ENCODE measurements at places on chromosomes 6 and 20.

- no peak for DNase-seq
These were observed 21.2 kb upstream of the SNRPB2 start for GRCh38 chr20:16708602-16709001.

- DNase-seq, result no peak
These were observed 11.2 kb upstream of the SERPINB6 start for GRCh38 chr6:2982426-2983117.

DNA sequence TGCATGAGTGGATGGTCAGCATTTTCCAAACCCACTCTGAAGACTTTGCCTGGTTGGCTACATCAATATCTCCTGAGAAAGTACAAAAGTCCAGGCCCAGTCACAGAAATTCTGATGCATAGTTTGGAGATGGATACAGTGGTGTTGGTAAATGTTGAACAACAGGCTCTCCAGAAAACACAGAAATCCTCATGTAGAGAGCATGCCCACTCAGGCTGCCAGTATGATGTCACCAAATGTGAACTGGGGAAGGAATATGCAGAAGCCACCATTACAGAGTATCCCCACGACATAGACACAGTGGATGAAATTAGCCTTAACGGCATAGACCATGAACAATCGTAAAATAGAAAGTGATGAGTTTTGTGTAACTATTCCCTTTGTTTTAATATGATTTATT is 97.1 kb upstream of the NXT1 start:
- no peak for DNase-seq

- DNase-seq, result no peak
These were observed 196.2 kb downstream of the BTBD9 start for GRCh38 chr6:38443352-38444144.

- DNase-seq, result no peak
These were observed 12.6 kb downstream of the GLP1R start for GRCh38 chr6:39061182-39061581.

DNA sequence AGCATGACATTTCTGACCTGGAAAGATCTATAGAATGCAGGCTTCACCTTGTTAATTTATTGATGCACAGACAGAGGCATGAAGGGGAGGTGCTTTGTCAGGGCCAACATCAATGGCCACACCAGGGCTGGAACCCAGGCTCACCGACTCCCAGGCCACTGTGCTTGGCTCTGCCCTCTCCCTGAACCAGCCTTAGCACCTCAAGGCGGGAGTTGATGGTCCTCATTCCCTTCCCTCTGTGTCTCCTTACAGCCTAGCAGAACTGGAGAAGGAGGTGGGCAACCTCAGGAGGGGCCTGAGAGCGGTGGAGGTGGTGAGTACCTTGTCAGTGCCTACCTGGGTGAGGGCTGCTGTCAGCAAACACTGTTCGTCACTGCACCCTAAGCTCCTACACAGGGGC is 35.6 kb downstream of the MOCS1 start:
- DNase-seq, result no peak

DNA sequence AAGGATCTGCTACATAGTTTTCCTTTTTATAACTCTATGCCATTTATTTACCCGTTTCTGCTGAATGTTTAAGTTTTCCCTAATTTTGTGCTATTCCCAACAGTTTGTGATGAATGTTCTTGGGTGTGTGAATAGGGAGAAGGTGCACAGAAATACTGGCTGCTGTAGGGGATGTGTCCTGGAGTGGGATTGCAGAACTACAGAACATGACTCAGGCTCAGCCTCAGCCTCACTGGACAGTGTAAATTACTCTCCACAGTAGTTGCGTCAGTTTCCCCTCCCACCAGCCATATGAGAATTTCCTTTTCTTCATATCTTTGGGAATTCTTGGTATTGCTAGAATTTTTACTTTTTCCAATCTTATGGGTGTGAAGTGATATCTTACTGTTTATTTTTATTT is 57.0 kb downstream of the SLX4IP start:
- DNase-seq, result no peak

GRCh38 chr6:13453771-13454251 is 33.6 kb downstream of the GFOD1 start:
- DNase-seq, result no peak

DNA sequence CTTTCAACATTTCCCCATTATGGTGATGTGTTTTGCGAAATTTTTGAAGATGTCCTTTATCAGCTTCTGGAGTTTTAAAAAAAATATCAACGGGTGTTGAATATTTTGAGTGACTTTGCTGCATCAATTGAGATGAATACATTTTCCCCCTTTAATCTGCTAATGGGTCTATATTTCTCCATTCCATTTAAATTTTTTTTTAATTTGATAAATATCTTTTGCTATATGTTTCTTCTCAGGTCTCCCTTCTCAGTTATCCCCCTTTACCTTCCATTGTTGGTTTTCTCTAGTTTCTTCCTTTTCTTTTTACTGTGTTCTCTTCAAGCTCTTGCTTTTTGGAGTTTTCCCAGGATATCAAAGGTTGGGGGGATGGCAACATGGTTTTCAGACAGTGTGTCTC is 1.4 kb upstream of the KIFC1 start:
- no peak for DNase-seq

DNA sequence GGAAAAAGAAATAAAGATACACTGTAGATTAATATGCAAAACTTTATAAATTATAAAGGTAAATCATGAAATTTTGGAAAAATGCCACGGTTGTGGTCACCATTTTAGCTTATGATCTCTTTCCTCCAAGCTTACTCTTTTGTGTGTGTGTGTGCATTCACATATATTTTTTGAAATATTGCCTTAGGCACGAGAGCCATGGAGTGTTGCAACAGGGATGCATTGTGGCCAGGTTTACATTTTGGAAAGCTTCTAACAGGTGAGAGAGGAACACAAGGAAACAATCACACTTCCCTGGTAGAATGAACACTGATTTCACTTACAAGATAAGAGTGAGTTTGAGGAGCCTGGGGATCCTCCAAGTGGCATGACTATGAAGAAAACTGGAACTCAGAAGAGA is 214.5 kb upstream of the TENT5A start:
- no peak for DNase-seq

GRCh38 chr6:97282238-97282725 is 734 bp downstream of the MMS22L start:
- DNase-seq, result no peak

DNA sequence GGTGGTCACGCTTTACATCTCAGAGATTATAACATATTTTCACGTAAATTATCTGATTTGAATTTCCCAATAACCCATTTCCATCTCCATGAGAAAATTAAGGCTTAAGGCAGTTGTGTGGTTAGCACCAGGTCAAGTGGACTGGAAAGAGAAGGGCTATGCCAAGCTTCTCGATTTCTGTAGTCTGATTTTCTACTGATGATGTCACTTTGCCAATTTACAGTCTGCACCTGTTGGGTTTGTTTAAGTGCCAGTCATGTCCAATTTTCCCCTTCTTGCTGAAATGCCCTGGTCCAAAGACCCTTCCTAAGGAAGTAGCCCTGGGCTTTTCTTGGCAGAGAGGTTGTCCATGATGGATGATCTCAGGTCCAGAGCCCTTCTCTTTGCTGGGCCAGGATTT is 562.3 kb upstream of the BTBD3 start:
- DNase-seq, result no peak

GRCh38 chr6:150492941-150493340 is 106.7 kb upstream of the PLEKHG1 start:
- no peak for DNase-seq

DNA sequence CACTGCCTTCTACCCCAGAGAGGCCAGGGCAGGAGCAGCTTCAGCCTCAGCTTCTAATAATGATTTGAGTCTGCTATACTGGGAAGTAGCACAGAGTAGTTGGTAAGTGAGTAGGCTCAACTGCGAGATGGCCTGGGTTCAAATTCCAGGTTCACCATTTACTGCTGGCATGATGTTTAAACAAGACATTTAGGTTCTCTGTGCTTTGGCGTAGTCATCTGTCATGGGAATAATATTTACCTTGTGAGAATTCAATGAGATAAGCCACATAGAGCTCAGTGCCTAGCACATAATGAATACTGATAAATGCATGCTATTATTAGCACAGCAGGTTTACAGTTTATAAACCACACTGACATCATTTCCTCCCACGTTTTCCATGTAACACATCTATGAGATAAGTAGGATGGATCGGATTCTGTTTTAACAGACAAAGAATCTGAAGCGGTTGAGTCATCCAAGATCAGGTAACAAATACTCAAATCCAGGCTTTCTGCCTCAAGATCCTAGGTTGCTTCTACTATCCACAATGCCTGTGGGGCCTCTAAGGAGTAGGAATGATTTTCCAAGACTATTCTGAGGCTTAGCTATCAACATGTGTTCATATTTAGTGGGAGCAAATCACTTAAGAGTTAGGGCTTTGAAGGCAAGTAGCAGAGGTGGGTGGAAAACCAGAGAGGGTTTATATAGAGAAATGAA is 72.9 kb upstream of the DTNBP1 start:
- no peak for DNase-seq

DNA sequence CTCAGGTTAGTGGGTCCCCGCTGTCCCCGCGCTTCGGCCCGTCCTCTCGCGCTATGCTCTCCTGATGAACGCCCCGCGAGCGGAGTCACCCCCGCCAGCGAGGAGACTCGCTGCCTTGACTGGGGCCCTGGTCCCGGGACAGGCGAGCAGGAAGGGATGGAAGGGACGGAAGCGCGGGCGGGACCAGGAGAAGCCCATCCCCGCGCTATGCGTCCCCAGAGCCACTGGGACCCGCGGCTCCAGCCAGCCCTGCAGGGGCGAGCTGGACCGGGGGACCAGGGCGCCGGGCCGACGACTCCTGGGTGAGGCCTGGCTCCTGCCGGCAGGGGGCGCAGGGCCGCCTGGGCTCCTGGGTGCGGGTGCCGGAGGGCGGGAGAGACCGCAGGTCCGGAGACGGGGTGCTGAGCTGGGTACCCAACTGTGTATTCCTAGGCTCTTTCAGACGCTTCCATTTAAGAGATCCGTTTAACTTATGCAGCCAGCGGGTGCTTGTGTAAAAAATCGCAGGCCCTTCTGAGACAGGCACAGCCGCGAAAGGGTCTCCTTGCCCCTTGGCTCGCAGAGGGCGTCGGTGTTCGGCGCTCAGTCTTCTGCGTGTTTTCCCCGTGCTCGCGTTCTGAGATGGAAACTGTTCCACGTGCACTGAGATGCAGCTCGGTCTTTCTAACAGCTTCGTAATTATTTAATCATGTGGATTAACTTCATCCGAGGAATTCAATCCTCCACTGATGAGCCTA is 580 bp upstream of the SYCP2 start:
- DNase-seq, result peak; percentile 90

GRCh38 chr6:151690768-151691562 is 116.5 kb upstream of the ESR1 start:
- DNase-seq, result no peak

DNA sequence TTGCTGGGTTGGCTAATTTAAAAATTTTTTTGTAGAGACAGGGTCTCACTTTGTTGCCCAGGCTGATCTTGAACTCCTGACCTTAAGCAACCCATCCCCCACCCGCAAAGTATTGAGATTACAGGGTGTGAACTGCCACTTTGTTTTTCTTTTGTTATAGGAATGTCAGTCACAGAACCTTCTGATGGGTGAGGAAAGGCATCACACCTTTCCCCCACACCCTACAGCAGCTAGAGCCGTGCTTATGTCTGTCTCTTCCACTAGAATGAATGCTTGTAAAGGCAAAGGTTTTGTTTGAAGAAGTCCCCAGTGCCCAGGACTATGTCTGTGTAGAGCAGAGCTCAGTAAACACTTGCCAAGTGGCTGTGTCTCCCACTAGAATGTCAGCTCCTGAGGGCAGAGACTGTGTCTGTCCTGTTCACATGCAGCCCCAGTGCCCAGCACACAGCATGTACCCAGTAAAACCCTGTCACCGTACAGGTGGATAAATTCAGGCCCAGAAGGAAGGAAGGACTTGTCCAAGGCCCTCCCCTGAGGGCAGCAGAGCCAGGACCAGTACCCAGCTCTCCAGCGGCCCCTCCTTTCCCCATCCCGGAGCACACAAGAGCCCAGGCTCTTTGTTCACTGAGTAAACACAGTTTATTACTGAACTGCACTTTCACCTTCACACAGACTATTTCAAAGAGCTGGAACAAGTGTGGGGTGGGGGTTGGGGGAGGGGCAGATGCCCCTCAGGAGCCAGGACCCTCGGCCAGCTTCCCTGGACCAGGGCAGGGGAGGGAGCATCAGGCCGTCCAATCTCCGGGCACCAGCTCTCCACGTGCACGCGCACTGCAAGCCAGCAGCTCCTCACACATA is 26.4 kb downstream of the COX4I2 start:
- DNase-seq, result peak; percentile 78

DNA sequence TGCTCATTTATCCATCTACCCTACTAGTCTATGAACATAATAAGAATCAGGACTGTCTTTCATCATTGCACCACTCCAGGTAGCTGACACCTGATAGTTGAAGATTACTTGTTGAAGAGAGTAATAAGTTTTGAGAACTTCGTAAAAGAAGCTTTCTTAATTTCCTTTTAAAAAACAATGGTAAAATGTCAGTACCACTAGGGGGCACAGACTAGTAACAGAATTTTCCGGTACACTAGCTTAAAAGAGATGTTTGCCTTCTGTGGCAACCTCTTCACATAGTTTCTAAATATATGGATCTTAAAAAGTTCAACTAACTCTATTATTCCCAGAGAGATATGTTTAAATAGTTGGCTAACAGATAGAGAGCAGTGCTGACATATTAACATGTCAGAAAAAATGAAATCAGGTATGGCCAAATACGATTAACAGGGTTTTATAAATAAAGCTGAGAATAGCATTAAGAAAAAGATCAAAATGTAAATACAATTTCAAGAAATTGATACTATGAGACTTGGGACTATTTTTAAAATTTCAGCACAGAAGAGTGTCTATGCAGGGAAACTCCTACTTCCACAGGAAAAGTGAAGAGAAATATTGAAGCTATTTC is 5.4 kb upstream of the KCNQ5 start:
- no peak for DNase-seq
